RPMI8226 (cell line): ENCODE measurements at places on chromosomes 16 and 17.

DNA sequence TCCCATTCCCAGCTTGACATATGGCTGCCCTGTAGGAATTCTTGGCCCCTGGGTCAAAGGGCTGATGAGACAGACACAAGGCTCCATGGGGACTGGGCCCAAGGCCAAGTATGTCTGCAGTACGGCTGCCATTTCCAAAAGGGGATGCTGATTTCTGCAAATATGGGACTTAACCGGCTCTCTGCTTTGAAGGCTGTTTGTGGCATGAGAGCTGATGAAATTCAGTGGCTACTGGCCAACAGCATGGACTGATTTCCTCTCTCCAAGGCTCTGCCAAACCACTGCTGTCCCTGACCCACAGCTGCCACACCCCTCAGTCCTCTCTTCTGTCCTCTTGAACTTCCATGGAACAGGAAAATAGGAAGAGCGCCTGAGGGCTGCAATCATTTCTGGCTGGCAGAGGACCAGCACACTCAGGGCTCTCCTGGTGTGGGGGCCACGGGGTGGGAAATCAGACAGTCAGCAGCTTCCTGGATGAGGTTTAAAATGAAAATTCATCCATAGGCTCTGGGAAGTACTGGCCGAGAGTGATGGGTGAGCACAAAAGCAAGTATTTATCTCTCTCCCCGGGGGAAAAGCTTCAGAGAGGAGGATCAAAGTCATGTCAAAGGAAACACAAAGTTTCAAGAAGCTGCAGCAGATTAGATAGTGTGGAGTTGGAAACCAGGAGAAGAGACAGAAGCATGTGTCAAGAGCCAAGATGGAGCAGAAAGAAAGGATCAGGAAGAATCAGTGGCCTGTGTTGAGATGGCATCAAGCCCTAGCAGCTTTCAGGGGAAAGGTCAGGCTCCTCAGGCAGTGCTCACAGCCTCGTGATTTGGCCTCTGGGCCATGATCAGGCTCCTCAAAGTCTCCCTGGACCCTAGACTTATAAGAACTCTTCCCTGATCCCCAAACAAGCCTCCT lies 64.1 kb upstream of the SREBF1 start:
- DNase-seq, result peak; percentile 92

DNA sequence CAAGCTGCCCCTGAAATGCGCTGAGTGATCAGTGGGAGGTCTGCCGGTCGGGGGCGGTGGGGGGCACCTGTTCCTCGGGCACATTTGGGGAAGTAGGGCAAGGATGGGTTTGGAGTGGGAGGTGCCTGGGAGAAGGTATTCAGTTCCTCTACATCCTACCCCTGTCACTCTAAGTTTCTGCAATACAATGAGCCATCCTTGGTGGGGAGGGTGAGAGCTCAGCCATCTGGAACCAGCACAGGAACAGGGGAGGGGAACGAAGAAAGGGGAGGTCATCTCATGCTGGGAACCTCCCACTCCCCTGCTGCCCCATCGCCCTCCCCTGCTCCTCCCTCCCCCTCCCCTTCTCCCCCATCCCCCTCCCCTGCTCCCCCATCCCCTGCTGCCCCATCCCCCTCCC lies 4.2 kb downstream of the DPH1 start:
- no peak for DNase-seq

DNA sequence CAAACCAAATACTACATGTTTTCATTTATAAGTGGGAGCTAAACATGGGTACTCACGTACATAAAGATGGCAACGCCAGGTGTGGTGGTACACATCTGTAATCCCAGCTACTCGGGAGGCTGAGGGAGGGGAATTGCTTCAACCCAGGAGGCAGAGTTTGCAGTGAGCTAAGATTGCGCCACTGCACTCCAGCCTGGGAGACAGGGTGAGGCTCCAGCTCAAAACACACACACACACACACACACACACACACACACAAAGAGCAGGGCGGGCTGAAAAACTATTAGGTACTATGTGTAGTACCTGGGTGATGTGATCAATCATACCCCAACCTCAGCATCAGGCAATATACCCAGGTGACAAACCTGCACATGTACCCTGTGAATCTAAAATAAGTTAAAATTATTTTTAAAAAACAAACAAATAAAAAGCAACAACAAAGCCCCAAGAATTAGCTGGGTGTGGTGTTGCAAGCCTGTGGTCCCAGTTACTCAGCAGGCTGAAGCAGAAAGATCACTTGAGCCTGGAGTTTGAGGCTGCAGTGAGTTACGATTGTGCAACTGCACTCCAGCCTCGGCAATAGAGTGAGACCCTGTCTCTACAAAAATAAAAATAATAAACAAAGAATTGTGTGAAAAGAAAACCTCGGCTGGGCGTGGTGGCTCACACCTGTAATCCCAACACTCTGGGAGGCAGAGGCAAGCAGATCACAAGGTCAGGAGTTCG lies 11.9 kb upstream of the FAAP100 start:
- DNase-seq, result no peak

- DNase-seq, result no peak
These were observed 54.3 kb upstream of the DLX4 start for GRCh38 chr17:49914664-49915063.

- no peak for DNase-seq
These were observed 50.3 kb downstream of the EMP2 start for GRCh38 chr16:10529895-10530669.

- DNase-seq, result peak; percentile 64
These were observed 9.4 kb downstream of the C16orf89 start for GRCh38 chr16:5056352-5056751.

DNA sequence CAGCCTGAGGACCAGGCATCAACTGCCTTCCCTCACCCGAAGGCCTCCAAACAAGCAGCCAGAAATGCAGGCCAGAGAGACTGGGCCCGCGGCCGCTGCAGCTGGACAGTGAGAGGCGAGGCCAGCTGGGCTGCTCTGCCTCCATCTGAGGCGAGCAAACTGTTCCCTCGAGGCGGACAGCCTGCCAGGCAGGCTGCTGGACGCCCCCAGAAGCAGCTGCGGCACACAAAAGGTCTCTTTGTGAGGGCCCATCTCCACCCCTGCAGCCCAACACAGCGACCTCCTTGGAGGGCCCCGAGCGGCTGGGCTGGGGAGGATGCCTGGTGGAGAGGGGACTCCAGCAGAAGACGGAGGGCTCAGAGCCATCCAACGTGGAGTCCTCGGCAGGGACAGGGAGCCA lies 4.7 kb downstream of the CORO7 start:
- DNase-seq, result no peak

GRCh38 chr17:7047566-7047965 lies 3.7 kb upstream of the SLC16A11 start:
- DNase-seq, result no peak

- no peak for DNase-seq
These were observed 10.0 kb upstream of the ZNF23 start for GRCh38 chr16:71472051-71472450.
